ENCODE measurements at places on chromosomes 2 and 18. TPM values are rescaled to one million over a fixed set of nuclear protein-coding genes. Genes with fewer than 3 reads are reported as not detected.

The KIF3C gene
- 3.1 TPM for total RNA-seq

The AFF3 gene
- 6.8 TPM for total RNA-seq

The UPP2 gene
- not detected for total RNA-seq

The ITPRIPL1 gene
- 1.4 TPM for total RNA-seq

The ZSWIM2 gene
- total RNA-seq = not detected

The PREB gene
- total RNA-seq = 54.5 TPM

The CYP26B1 gene
- total RNA-seq = 5.4 TPM

The RBKS gene
- total RNA-seq = 4.0 TPM

The TET3 gene
- 2.6 TPM for total RNA-seq

The UGT1A4 gene
- total RNA-seq = not detected

The PJVK gene
- 0.70 TPM for total RNA-seq

The GRB14 gene
- total RNA-seq = 22.1 TPM

The EFHD1 gene
- total RNA-seq = 26.3 TPM

The ANKRD30B gene
- not detected for total RNA-seq

The PSTPIP2 gene
- 2.0 TPM for total RNA-seq

The OTOS gene
- total RNA-seq = not detected

The RFTN2 gene
- total RNA-seq = 7.5 TPM

- no peak for DNase-seq
Measured at GRCh38 chr2:61520261-61520660, 17.9 kb downstream of the XPO1 start.

- DNase-seq = peak; percentile 89
Measured at GRCh38 chr18:23259701-23260681, 124.7 kb downstream of the CABLES1 start.

DNA sequence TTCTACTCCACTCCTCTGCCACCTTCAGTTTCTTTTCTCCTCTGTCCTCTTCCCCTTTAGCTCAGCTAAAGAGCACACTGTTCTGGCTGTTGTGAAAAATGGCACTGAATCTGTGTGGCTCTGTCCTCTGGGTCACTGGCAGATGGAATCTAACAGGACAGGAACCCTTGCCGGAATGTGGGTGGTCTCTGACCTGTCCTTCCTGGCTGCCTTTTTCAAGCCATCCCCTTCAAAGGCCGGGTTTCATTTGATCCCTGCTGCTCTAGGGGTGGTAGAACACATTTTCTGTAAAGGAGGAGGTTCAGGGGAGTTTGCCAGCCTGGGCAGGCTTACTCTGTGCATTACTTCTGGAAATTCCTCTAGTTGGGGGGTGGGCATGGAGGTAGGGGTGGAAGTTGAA, 29.9 kb downstream of the MTCL1 start:
- no peak for DNase-seq

DNA sequence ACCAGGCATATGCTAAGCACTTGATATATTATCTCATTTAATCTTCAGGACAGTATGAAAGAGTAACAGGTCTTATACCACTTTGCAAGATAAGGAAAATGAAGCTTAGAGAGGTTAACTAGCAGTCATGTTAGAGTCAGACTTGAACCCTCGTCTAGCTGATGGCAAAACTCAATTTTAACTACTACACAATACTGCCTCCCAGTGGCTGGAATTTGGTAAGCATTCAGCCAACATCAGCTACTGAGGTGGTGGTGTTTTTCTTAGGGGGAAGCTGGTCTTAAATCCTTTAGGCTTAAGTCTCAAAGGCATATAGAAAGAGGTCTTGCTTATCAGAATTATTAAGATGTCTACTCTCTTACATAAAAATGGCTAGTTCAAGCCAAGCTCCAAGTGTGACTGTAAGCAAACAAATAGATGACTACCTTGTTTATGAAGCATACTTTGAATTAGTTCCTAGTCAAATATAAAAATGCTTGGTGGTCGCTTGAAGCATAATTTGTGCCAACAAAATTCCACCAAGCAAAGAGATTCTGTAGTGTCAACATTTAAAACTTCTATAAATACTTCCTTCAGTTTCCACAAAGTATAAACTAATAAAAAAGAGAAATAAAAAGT, 325.4 kb upstream of the FIGN start:
- DNase-seq = no peak

GRCh38 chr2:118913131-118913802, 28.7 kb upstream of the MARCO start:
- DNase-seq = no peak

GRCh38 chr2:108288534-108289106, at the start of gene SULT1C2:
TSS of gene SULT1C2 (plus strand) at chr2:108288895. CDS start at chr2:108293668, 4,773 bp downstream.
- no peak for DNase-seq

DNA sequence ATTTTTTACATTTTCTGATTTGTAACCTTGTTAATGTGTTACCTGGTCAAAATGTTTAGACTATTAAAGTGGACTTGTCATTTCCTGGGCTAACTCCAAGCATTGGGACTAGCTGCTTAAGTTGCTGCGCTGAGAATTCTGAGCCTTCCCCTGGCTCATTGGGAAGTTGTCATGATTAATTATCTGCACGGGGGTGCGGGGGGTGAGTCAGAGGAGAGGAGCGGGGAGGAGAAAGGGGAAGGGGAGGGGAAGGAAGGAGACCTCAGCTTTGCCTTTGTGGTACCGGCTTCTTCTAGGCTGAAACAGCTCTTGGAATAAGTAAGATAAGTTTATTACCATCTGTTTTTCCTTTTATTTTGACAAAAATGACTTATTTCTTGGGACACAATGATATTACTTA, 52.9 kb upstream of the APCDD1 start:
- no peak for DNase-seq

DNA sequence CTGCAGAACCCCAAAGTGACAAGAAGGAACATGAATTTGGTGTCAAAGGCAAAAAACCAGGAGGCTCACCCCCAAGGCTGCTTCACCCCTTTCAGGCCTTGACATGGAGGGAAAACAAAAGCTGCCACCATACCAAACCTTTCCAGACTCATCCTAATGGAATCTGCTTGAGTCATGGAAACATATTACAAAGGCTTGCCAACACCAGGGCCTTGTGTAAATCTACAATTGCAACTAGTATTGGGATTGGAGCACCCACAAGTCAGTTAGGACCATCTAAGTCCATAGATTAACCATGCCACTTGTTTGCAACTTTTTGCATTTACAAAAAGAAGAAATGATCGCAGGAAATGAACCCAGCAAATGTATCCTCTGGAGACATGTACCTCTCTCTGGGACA, 297.6 kb downstream of the CDCA7 start:
- DNase-seq = no peak

DNA sequence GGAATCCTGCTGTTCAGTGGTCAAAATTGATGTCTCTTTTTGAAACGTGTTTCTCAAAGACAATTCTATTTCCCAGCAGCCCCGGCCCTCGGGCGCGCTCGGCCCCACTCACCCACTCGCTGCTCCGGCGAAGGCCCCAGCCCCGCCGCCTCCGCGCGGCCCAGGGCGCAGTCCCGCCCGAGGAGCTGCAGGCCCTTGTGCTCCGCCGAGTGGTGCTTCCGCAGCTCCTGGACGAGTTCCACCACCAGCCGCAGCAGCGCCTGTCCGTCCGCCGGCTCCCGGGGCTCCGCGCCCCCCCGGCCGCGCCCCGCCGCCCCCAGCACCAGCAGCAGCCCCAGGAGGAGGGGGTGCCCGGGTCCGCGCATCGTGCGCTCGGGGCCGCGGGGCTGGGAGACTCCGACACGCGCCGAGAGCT, 413 bp downstream of the ALKAL2 start:
- DNase-seq = peak; percentile 64

GRCh38 chr2:216492597-216493333, 5.9 kb upstream of the RPL37A start:
- DNase-seq = no peak

- no peak for DNase-seq
Measured at GRCh38 chr2:10924441-10924840, 12.7 kb downstream of the KCNF1 start.

GRCh38 chr2:127403460-127403859, 14.8 kb upstream of the PROC start:
- no peak for DNase-seq

DNA sequence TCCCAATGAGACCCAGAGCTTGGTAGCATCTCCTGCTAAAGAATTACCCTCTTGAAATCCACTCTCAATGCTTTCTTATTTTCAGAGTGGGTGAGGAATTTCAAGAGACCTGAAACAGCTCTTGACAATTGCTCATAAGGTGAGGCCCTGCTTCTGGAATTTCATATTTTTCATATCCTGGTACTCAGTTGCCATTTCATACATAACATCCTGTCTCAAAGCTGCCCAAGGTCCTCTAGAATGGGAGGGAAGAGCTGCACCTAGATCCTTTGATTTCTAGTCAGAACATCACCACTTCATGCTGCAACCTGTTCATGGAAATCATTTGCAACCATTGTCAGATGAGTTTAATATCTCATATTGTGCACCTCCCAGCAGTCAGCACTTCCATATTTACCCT, 404.8 kb upstream of the GALNT5 start:
- DNase-seq = no peak

- no peak for DNase-seq
Measured at GRCh38 chr2:51153236-51153635, 121.3 kb upstream of the NRXN1 start.

- DNase-seq = no peak
Measured at GRCh38 chr18:4102901-4103300, 352.2 kb downstream of the DLGAP1 start.

DNA sequence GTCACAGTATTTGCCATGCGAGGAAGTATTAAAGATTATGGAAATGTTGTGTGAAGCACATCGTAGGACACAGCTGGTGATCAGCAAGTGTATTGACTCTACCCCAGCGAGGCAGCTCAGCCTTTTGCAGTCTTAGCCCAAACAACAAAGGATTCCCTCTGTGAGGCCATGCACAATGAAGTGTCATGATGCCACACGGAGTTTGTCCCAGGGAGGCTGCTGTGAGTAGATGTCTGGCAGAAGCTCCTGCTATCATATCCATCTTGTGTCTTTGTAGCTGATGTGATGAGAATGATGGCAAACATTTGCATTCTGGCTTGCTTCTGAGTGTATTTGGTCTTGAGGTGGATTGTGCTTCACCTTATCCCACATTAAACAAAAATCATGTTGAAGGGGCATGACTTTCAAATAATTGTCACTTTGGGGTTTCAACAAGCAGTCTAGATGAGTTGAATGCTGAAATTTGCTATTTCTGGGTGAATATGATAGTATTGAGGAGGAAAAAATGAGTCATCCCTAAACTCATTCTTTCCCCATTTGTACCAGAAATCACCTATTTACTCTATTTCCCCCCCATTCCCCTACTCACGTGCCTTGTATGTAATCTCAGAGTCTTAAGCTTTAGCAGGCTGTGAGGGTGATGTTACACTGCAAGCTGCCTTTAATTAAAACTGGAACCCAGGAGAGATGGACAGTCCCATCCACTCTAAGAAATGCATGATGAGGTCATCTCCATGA, 273.5 kb downstream of the RNF144A start:
- DNase-seq = no peak

DNA sequence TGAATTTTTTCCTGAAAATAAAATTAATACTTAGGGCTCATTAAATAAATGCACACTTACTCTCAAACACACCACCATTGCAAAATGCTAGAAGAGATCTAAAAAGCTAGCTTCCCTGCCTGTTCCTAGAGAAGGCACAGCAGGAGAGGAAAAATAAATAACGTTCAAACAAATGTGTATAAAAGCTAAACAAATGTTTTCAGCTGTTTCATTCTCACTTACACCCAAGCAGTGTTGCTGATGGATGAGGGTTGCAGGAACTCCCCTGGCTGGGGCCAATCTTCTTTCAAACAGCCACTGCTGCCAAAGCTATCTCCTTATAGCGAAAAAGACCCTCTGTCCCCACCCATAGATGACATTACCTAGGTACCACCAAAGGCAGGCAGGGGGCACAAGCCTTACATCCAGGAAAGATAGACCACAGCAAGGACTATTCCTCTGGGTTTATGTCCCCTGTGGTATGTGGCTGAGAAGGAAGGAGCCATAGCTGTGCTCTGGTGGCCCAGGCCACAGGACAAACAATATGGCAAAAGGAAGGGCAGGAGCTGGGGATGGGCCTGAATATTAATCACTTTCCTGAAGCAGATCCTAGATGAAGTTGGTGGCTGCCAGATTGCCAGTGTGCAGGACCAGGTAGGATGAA, 214.6 kb downstream of the TTC32 start:
- DNase-seq = no peak

- no peak for DNase-seq
Measured at GRCh38 chr18:23504720-23505119, 1.4 kb downstream of the RMC1 start.

DNA sequence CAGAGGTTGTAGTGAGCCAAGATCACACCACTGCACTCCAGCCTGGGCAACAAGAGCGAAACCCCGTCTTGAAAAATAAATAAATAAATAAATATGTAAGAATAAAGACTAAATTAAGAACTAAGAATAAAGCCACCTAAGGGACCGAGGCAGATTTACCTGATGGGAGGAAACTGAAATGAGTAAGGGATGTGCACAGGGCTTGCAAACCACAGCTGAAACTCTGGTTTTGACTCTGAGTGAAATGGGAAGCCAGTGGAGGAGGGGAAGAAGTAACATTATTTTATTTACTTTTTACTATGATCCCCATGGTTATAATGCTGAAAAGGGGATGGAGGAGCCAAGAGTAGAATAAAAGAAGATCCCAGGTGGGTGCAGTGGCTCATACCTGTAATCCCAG, 107.3 kb downstream of the CABYR start:
- no peak for DNase-seq

DNA sequence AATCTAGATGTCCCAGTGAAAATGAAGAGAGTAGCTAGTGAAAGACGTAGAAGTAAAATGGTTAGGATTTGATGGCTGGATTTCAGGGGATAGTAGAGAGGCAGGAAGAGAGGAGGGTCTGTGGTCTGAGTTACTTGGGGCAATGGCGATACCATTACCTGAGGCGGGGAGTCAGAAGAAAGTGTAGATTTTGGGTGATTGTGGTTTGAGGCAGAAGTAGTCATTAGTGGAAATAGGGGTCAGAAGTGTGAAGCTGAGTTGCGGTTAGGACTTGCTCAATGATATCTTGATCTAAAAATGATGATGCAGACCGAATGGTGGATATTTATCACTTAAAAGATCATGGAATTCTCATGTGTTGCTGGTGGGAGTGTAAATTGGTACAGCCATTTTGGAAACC, 41.0 kb downstream of the CEP192 start:
- no peak for DNase-seq

- no peak for DNase-seq
Measured at GRCh38 chr2:15745907-15746702, 154.4 kb downstream of the DDX1 start.

GRCh38 chr2:1866402-1867111, 122.2 kb upstream of the PXDN start:
- DNase-seq = no peak

Measured in Right ventricle myocardium inferior (tissue), 1 donor.